Thoracic aorta (tissue), 2 donors: ENCODE measurements at places on chromosomes 1 and 21. TPM values are rescaled to one million over a fixed set of nuclear protein-coding genes. Genes with fewer than 3 reads are reported as not detected.
A peak's percentile ranks its signal among the peaks of the same experiment; 100 is the strongest.

Gene FAM167B
- 6.1 TPM for total RNA-seq

Gene PRUNE1
- total RNA-seq: 16.5 TPM

DNA sequence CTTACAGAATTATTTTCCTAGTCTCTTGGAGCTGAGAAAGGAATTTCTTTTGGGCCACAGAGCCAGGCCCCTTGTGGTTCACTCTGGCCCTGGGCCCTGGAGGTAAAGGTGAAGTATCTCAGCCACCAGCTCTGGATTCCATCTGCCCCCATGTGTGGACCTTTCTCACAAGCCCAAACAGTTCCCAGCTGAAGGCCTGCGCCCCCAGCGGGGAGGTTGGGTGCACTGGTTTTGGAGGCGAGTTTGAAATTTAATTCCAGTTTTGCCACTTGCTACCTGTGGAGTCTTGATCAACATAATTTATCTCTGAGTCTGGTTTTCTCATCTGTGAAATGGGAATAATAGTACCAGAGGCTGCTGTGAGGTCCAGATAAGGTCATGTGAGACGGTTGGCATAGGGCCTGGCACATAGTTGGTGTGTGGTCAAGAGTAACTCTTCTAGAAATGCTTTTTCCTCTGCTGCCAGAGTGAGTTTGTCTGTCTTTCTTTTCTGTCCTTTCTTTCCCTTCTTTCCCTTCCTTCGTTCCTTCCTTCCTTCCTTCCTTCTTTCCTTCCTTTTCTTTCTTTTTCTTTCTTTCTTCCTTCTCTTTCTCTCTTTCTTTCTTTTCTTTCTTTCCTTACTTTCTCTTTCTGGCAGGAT is 6.1 kb downstream of the AGTRAP start:
- DNase-seq: no peak

- no peak for DNase-seq
Observed at GRCh38 chr1:22689505-22689904, 21.1 kb upstream of the EPHB2 start.

DNA sequence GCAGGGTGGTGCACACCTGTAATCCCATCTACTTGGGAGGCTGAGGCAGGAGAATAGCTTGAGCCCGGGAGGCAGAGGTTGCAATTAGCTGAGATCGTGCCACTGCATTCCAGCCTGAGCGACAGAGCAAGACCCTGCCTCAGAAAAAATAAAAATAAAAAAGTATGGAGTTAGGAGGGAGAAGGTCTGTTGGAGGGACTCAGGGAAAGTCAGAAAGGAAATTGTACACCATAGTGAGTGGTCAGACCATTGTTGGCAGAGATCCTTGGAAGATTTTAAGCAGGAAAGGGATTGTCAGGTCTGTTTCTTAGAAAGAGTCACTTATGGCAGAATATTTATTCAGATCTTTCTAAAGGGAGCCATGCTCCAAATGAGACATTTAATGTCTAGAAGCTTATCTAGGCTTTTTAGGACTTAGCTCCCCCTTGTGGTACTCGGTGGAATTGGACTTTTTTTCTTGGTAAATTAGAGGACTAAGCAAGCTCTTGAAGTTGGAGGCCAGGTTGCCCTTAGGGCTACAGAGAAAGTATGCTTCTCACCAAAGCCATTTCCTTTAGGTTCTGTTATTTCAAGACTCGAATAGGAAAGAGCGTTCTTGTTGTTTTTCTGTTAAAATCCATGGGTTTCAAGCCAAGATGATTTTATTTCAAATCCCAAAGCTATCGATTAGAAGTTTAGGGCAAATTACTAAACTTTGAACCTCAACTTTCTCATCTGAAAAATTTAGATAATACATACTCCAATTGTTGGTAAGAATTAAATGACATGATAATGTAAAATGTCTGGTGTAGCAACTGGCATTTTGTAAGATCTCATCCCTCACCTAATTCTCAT is 16.5 kb downstream of the MIA3 start:
- DNase-seq: no peak

DNA sequence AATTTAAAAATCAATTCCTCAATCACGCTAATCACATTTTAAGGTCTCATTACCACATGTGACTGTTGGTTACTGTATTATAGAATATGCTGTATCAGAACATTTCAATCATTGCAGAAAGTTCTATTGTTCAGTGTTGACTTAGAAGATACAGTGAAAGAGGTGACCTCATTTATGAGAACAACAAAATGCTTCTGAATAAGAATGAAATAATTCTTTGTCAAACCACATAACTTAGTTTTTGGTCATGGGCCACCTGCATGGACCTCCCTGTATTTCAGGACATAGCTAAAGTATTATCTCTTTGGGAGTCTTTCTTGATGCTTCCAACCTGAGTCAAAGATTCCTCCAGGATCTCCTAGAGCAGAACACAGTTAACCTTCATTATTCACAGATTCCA is 22.3 kb downstream of the MFSD2A start:
- DNase-seq: no peak

- DNase-seq: no peak
Observed at GRCh38 chr1:79507770-79508169, 501.2 kb upstream of the ADGRL4 start.

GRCh38 chr1:48610628-48611542 is 138.9 kb upstream of the SPATA6 start:
- no peak for DNase-seq

- DNase-seq: no peak
Observed at GRCh38 chr1:241022366-241022765, 334.6 kb downstream of the RGS7 start.

Gene SYDE2
- 17.0 TPM for total RNA-seq

Gene ADCY10
- 0.54 TPM for total RNA-seq

DNA sequence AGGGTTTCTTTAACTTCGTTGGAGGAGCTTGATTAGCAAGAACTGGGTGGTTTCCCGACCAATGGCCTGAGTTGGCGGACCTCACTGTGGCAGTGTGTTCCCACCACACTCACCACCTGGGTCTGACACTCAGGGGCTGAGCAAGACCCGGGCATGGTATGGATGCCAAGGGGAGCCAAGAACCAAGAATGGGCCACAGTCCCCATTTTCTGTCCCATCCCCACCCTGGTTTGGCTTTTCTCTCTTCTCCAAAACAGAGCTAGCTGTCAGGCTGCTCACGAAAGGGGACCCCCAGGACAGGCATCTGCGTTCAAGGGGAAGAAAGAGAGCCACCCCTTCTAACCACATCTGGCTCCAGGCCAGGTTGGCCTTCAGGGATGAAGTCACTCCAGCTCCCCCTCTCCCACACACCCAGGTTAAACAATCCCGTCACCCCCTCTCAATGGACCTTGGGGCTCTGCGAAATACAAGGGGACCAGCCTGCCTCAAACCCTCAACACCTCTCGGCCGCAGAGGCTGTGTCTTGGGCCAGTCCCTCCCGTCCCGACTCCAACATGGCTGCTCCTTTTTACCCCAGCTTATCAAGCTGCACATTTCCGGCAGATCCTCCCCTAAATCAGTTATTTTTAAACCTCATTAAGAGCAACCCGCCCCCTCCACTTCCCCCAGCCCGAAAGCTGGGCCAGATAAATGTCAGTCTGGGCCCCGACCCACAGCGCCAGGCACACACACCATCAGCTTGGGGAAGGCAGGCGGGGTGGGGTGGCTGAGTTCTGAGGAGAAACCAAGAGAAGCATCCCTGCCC is 3.4 kb downstream of the TAGLN2 start:
- DNase-seq: no peak

- no peak for DNase-seq
Observed at GRCh38 chr21:17343055-17343454, 169.8 kb upstream of the CXADR start.

DNA sequence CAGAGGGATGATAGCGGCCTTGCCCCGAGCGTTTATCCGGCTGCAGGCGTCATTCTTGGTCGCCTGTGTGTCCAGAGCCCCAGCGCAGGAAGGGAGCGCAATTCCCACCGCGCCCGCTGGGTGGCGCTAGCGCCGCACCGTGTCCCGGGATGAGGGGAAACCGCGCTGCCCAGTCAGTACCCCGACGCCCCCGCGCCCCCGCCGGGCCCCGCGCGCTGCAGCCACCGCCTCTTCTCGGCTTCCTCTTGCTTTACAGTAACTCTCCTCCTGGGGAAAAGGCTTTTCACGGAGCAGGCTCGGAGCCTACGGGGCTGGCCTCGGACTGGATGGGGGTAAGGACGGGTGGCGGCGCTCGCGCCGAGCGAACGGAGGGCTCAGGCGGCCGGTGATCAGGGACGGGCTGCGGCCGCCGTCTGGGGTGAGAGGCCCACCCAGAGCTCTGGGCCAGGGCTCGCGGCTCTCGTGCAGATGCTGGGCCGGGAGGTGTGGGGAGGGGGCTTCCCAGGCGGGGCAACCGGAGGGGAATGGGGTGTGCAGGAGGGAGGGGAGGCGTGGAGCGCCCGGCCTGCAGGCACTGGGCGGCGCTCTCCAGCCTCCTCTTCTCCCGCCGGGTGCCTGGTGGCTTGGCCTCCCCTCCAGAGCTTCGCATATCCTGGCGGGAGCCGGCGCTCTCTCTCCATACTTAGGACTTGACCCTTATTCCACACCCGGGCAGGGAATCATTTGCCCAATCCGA is 29.8 kb downstream of the TEX35 start:
- no peak for DNase-seq

DNA sequence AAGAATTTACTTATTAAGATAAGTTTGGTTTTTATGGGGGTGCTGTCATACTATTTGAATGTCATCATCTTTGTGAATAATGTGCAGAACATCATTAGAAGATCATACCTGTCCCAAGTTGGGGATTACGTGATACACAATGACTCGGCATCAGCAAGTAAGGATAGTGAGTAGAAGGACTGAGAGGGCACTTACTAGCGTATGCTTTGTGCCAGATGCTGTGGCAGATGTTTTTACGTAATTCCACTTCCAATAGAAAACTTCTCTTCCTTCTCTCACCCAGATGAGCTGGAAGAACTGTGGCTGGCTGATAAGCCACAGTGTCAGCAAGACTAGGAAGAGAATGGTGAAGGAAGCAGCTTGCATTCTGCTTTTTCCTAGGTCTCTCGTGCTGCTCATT is 28.1 kb upstream of the TGFB2 start:
- no peak for DNase-seq

DNA sequence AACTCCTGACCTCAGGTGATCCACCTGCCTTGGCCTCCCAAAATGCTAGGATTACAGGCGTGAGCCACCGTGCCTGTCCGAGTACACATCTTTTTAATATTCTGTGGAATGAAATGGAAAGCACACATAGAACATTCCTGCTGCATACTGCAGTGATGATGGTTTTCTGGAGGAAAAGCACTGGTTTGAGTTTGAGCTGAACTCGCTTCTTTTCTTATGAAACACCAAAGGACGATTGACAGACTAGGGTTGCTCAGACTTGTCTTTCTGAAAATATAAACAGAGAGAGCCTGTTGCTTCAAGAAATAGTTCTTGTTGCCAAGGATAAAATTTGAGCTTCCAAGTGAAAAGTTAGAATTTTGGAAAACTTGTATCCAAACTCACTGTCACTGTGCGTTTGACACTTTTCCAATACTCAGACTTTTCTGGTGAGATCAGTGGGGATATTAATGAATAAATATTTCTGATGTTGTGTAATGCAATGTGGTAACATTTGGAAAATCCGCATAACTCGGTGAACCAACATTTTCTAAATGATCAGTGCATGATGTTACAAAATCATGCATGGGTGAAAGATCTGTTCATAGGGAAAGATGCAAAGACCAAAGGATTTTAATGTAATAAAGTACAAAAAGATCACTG is 15.0 kb upstream of the ERMAP start:
- DNase-seq: no peak

Gene FMN2
- 0.14 TPM for total RNA-seq

GRCh38 chr1:235943581-235944114 is 76.9 kb upstream of the LYST start:
- no peak for DNase-seq

Gene MEAF6
- 68.8 TPM for total RNA-seq

GRCh38 chr1:98157524-98158313 is 236.9 kb upstream of the DPYD start:
- DNase-seq: no peak

DNA sequence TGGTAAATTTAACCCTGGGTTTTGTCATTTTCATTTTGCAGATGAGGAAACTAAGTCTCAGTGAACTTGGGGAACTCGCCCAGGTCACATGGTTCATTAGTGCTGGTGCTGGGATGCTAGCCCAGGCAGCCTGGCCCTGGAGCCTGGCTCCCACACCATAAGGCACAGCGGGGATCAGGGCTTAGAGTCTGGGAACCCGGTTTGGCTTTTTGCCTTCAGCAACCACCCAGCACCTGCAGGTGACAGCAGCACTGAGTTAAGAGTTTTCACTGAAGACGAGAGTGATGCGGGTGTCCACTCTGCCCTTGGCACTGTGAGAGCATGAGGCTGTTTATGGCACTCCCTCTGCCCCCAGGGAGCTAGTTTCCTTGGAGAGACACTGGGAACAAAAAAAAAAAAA is 18.4 kb upstream of the CD101 start:
- DNase-seq: no peak

- no peak for DNase-seq
Observed at GRCh38 chr1:31790641-31791091, 25.2 kb downstream of the SPOCD1 start.

- no peak for DNase-seq
Observed at GRCh38 chr1:223084464-223084866, 58.6 kb downstream of the TLR5 start.

- no peak for DNase-seq
Observed at GRCh38 chr21:44263221-44263760, 1.6 kb upstream of the DNMT3L start.

DNA sequence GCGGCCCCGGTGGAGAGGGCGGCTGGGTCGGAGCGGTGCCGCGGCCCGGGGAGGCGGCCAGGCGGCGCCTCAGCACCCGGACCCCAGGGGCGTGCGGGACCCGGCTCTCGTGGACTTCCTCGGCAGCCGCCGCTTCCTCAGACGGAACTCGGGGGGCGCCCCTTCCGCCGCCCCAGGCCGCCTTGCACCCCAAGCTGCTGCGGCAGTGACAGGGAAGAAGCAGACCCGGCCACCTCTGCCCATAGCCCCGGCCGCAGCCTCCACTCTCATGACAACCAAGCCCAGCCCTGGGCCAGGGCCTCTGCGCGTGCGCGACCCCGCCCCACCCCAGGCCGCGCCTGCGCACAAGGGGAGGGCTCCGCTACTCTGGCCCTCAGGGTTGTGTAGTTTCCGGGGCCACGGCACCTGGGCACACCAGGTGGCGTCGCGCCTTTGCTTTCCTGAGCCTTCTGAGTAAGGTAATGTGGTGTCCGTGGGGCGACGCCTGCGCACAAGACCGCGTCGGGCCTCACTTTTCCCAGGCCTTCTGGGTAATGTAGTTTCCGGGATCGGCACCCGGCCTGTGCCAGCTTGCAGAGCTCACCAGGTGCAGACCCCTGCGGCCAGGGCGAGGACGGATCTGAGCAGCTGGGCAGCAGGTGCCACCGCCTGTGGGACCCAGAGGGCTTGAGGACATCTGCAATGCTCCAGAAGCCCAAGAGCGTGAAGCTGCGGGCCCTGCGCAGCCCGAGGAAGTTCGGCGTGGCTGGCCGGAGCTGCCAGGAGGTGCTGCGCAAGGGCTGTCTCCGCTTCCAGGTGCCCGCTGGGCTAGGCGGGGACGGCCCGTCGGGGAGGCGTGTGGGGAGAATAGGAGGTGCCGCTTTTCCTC is at the start of the genes CEP104 and DFFB:
Gene CEP104 (minus strand): TSS at position 289 of the 868 bp plus-strand sequence. CDS start 4,804 bp downstream, outside the sequence.
Gene DFFB (plus strand): TSS at position 554 of the 868 bp plus-strand sequence. CDS start 128 bp downstream, at position 682.
- DNase-seq: peak; percentile 55

Gene HPDL
- total RNA-seq: not detected

Gene GJC2
- total RNA-seq: 3.6 TPM
